ENCODE measurements at places on chromosomes 3 and 15.

DNA sequence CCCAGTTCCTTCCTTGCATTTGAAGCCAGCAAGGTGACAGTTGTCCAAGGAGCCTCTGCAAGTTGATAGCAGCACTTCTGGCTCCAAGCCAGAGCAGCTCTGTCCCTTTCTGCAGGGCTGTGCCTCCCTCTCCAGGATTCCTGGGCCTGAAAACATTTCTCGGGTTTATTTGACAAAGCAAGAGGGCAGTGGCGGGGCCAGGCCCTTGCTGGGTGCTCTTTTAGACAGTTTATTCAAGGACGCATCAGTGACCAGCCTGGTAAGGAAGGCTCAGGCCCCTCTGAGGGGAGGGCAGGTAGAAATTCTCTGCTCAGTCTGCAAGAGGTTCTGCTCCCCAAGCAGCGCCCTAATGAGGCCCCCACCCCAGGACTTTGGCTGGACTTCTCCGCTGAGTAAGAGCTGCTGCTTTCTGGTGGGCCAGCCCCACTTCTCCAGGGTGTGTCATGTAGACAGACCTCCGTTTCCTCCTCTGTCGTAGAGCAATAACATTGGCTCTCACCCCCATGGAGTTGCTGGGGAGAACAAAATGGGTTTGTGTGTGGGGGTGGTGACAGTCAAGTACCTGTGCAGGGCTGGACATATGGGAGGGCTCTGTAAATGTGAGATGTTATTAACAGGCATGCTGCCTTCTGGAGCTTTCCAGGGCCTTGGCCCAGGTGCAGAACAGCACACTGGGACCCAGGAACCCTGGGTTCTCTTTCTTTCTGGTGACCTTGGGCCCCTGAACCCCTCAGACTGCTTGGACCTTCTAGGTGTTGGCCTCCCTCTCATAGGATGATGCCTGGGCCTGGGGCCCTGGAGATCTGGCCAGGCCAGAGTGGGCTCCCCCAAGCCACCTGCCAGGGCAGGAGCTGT lies 146.2 kb upstream of the TLE3 start:
- no peak for DNase-seq

DNA sequence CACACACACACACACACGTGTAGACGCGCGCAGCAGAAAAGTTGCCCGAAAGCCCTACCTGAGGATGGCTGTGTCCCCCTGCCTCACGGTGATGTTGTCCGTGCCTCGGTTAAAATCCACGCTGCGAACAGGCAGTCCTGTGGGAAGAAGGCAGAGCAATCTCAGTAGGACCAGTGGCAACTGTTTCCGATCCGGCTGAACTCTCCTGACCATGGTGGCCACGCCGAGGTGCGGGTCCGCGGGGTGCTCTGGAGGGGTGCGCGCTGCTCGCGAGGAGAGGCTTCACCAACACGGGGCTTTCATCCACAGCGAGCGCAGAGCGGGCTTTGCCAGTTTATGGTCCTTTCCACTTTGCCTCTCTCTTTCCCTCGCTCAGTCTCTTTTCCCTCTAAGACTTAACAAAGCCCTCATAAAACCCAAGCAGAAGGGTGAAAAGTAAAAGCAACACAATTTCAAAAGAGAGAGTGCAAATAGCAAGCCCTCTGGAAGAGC lies 422 bp downstream of the LSAMP start:
- DNase-seq, result no peak

DNA sequence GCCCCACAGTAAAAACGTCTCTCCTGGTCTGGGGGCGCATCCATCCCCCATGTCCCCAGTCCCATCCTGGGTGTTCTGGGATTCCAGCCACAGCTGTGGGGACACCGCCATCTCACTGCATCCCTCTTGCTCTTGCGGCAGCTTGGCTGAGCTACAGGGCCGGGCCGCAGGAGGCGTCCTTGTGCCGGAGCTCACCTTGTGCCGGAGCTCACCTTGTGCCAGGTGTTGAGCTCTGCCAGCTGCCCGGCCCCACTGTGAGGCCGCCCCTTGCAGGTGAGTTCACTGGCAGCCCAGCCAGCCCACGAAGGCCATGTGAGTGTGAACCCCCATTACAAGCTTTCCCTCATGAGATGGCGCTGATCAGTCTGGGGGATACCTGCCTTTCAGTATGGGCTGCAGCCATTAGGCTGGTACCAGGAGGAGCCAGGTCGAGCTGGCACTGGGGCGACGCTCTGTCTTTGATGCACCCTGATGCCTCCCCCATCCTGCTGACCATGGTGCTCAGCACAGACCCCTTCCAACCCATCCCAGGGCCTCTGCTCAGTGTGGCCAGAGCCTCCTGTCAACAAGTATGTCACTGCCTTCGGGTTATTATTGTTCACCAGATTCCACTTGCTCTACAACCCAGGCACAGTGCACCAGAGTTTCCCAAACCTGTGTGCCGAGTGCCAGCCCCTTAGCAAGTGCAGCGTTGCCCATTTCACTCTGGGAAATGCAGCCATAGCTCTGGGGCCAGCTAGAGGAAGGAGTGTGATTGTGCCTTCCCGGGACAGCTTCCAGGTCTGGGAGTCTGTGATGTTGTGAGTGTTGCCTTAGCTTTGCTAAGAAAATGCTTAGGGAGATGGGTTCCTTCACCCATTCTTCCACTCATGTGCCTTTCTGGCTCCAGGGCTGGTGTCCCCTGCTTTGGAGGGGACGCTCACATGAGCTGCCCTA lies 105.7 kb downstream of the APBA2 start:
- DNase-seq, result no peak

DNA sequence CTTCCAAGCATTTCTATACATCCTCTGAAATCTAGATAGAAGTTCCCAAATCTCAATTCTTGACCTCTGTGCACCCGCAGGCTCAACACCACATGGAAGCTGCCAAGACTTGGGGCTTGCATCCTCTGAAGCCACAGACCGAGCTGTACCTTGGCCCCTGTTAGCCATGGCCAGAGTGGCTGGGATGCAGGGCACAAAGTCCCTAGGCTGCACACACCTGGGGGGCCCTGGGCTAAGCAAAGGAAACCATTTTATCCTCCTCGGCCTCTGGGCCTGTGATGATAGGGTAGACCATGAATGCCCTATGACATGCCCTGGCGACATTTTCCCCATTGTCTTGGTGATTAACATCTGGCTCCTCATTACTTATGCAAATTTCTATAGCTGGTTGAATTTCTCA lies 97.1 kb upstream of the CCDC39 start:
- DNase-seq, result no peak

GRCh38 chr3:188518835-188519452 lies 365.0 kb downstream of the LPP start:
- no peak for DNase-seq

GRCh38 chr3:81198756-81199155 lies 562.7 kb downstream of the GBE1 start:
- no peak for DNase-seq

DNA sequence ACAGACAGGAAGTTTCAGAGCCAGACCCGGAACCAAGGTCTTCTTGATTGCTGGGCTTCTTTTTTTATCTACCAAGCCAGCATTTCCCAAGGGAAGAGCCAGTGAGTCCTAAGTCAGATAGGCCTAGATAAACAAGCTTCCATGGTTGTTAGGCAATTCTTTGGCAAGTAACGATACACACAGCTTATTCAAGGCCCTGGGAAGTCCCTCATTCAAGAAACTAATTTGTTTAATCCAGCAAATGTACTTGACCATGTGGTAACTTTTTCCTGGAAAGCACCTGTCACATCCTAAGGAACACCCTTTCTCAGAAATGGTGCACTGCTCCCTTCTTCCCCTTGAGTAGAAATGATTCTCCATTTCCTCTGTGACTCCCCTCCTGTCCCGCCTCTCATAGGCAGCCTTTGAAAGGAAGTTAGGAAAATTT lies 209.9 kb downstream of the ITPR1 start:
- DNase-seq, result no peak

DNA sequence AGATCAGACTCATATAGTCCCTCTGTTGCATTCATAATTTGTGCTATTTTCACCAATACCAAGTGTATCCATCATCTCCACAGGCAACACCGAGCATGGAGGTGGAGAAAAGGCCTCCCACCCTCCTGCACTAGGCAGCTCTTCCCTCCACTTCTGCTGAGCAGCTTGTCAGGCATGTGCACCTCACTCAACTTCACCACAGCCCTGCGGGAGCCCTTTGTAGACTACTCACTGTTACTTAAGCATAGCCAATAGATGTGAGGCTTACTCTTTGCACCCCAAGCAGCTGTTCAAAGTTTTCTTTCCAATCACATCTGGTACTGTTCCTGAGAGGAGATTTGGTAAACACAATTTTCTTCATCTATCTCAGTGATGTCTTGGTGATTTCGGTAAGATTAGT lies 16.9 kb upstream of the GUCA1C start:
- DNase-seq, result no peak

GRCh38 chr15:45773149-45773548 lies 138.3 kb downstream of the SQOR start:
- DNase-seq, result no peak

- no peak for DNase-seq
Observed at GRCh38 chr3:61595288-61595687, 33.9 kb downstream of the PTPRG start.

DNA sequence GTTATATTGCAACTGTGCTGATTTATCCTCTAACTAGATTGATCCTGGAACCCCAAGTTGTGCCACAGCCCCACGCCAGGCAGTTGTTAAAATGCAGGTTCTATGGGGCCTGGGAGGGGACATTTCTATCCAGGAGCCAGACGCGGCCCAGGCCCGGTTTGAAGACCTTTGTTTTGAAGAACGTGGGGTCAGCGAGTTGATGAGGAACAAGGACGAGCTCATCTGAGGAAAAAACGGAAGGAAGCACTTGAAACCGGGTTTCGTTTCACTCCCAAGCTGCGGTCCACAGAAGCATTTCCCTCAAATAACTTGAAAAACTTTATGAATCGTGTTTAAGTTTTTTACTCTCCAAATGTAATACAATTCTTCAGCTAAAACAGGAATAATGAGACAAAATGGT lies 76.4 kb downstream of the CHSY1 start:
- peak; percentile 34 for DNase-seq

GRCh38 chr3:157174649-157175498 lies 14.9 kb upstream of the CCNL1 start:
- DNase-seq, result peak; percentile 99

- no peak for DNase-seq
Observed at GRCh38 chr15:68704496-68705021, 116.1 kb downstream of the ANP32A start.

DNA sequence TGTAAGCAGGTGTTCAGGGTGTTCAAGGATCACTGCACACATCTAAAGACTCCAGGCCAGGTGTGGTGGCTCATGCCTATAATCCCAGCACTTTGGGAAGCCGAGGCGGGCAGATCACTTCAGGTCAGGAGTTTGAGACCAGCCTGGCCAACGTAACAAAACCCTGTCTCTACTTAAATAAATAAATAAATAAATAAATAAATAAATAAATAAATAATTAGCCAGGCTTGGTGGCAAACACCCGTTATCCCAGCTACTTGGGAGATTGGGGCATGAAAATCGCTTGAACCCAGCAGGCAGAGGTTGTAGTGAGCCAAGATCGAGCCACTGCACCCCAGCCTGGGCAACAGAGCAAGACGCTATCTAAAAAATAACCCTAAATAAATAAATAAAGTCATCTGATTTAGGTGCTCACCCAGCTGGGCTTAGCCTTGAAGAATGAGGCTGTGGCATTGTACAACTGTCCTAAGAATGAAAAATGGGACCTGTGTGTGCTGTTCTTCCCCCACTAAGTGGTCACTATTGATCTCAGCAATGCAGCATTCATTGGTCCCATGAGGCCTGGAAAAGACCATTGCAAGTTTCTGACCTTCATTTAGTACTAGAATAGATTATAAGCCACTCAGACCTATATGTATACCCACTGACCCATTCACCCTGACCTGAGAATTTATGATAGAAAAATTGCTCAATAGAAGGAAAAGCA lies 82.8 kb upstream of the ABHD17C start:
- no peak for DNase-seq

DNA sequence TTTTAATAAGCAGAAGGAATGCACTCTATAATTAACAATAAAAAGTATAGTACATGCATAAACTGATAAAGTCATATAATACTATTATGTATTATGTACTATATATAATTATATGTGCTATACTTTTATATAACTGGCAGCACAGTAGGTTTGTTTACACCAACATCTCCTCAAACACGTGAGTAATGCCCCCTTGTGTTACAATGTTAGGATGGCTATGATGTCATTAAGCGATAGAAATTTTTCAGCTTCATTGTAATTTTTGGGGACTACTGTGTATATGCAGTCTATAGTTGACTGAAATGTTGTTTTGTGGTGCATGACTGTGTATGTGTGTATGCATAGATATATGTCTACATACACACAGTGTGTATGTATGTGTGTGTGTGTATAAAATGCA lies 100.6 kb downstream of the SLMAP start:
- DNase-seq, result peak; percentile 22

GRCh38 chr15:52652984-52653383 lies 26.2 kb downstream of the ATOSA start:
- no peak for DNase-seq

DNA sequence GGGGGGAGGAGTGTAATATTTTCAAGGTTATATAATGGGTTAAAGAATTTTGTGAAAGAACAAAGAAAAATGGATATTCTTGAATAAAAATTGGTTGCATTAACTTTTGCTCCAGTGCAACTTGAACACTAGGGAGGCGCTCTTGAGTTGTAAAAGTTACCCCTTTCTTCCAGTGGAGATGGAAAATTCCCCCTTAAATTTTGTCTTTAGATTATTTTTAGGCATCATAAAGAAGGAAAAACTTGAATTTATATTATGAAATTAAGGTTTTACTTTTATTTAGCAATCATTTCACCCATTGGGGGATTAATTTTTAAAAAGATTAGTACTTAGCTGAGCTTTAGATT lies 550 bp upstream of the CHD2 start:
- DNase-seq, result no peak

GRCh38 chr15:35757361-35757760 lies 211.4 kb upstream of the DPH6 start:
- no peak for DNase-seq

DNA sequence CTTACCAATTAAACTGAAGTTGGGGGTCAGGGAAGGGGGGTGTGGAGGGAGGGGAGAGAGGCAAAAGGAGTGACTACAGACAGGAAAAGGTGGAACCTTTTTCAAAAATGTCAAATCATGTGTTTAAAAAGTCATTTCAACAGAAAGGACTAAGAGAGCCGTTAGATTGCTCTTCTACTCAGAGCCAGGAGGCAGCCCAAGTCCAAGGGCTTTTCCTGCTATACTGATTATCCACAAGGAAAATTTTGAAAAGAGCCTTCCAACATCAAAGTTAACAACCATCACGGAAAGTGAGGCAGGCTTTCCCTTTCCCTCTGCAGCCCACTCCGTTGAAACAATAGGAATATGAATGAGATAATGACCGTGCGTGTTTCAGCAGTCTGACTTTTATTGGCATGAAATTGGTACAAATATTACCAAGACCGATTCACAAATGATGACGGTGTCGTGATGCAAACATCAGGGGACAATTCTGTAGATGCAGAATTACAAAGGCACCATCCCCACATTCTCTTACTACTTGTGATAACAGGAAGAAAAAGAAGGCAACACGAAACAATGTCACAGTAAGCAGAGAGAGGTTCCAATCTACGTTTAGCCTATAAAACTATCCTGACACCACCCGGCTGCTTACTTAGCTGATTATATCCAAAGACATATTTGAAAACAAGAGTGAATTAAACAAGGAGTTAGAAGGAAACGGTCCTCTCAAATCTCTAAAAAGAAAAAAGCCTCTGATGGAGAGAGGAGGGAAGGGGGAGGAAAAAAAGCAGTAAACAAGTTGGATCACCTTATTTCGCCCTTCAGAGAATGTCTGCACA lies 453.7 kb downstream of the FOXP1 start:
- peak; percentile 55 for DNase-seq

- DNase-seq, result no peak
Observed at GRCh38 chr3:58021072-58021959, 13.1 kb downstream of the FLNB start.

Measured in CD4-positive, alpha-beta T cell treated with Interleukin-4 for 1 hour (primary cell).